ENCODE measurements at places on chromosomes 11 and 22.
A peak's percentile ranks its signal among the peaks of the same experiment; 100 is the strongest.

- DNase-seq = no peak
These were observed 13.4 kb downstream of the PRDM11 start for GRCh38 chr11:45159781-45160365.

DNA sequence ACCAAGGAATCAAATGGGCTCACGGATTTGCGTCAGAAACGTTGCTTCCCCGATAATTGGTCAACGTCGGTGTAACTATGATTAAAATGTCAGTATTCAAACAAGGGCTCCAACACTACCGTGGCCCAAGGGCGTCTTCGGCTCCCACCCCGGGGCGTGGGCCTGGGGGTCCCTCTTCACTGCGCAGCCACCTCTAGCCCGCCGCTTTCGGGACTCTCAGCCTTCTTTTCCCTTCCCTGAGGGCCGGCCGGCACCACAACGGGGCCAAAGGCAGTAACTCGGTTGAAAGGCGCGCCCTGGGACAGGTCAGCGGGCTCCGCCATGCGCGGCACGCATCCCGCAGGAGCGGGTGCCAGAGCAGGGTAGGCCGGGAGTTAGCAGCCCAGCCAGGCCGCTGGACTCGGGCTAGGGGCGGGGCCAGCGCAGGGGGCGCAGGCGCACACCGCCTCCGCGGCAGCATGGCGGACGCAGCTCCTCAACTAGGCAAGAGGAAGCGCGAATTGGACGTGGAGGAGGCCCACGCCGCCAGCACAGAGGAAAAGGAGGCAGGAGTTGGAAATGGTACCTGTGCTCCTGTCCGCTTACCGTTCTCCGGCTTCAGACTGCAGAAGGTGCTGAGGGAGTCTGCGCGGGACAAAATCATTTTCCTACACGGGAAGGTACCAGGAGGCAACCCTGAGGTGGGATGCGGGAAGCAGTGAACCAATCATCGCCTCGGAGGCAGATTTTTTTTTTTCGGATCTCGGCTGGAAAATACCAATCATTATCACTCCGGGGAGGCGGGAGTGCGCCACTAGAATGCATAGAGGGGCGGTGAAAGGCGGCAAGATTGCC lies at the start of gene DCPS:
DCPS (plus strand) TSS at position 438 of the 834 bp plus-strand sequence; CDS start at position 459, 21 bp downstream.
- peak; percentile 45 for DNase-seq

DNA sequence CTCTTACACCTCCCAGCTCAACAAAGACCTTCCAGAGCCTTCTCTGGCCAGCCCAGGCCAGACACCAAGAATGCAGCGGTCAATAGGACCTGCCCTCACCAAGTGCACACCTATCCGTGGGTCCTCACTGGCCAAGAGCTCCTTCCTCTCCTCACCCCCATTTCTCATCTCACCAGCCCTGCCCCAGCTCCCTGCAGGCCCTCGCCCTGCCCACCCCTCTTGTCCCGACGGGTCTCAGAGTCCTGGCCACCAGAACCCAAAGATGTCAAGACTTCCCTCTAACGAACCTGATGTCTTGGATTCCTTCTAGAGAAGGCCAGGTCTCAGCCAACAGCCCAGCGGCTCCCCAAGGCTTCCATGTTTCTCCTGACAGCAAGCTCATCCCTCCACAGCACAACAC lies 43.6 kb downstream of the IGF2 start:
- no peak for DNase-seq

GRCh38 chr11:130217133-130218031 lies 57.8 kb downstream of the ST14 start:
- no peak for DNase-seq

DNA sequence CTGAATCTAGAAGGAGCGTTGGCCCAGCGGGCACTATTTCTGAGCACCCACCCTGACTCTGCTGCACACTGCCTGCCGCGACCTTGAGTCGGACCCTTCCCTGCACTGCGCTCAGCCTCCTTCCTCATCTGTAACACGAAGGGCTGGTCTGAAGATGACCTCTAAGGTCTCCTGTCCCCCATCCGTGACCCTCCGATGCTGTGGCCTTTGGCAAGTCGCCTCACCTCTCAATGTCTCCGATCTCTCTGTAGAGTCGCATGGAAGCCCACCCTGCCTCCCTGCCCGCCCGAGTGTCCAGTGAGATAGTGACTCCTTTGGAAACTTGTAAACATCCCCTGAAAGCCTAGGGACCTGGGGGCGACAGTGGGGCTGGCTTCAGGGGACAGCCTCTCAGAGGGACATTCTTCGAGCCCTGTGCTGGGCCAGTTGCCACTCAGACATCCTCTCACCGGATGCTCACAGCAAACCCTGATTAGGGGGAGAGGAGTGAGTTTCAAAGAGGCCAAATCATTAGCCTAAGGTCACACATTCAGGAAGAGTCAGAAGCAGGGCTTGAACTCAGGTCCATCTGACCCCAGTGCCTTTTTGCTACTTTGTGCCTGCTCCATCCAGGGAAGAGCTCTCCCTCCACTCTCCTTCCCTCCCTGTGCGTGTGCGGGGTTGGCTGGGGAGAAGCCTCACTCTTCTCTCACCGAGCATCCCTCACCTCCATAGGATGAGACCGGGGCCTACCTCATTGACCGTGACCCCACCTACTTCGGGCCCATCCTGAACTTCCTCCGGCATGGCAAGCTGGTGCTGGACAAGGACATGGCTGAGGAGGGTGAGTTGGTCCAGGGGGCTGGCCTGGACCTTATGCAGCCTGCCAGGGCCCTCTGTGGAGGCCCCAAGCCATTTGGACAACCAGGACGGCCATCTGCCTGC lies 1.1 kb downstream of the KCTD17 start:
- DNase-seq = no peak

- DNase-seq = no peak
These were observed 129.8 kb upstream of the KIRREL3 start for GRCh38 chr11:127130321-127130720.

DNA sequence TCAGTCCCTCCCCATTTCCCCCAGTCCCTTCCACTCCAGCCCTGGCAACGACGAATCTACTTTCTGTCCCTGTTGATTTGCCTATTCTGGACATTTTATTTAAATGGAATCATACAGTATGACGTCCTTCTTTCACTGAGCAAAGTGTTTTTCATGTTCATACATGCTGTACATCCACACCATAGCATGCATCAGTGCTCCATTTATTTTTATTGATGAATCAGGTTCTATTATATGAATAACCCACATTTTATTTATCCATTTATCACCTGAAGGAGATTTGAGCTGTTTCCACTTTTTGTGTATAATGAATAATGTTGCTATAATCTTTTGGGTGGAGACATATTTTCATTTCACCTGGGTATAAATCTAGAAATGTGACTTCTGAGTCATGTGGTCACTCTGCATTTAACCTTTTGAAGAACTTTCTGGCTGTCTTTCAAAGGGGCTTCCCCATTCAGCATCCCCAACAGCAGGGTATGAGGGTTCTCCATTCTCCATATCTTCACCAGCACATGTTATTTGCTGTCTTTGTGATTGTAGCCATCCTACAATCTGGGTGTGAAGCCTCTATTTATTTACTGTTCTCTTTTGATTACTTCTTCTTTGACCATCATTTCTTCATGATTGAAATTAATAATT lies 531.7 kb downstream of the ETS1 start:
- DNase-seq = no peak

- DNase-seq = no peak
These were observed 66.9 kb downstream of the FBXO7 start for GRCh38 chr22:32541481-32541880.

DNA sequence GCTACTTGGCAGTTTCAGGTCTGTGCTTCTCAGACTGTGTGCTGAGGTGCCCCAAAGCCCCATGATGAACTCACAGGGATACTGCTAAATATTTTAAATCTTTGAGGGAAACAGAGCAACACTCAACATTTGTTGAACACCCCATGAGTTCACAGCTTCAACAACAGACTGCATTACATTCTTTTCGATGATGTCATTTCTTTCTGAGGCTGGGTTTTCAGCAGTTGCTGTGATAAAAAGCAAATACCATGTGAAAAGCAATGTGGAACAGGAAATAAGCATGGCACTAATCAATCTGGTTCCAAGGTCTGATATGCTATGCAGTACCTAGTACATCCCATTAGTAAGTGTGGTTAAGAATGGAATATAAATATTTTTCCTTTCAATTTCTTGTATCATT lies 82.7 kb downstream of the RPL27A start:
- DNase-seq = no peak

- DNase-seq = no peak
These were observed 185.5 kb downstream of the LRRC4C start for GRCh38 chr11:41273908-41274307.

GRCh38 chr11:67321313-67321871 lies 18.1 kb downstream of the SSH3 start:
- DNase-seq = no peak
